NCI-H1694 treated with DMSO at 0.1 percent for 48 hours (cell line): ENCODE measurements at places on chromosomes 1 and 21.

GRCh38 chr1:114208714-114209113 lies 55.0 kb upstream of the SYT6 start:
- DNase-seq: peak; percentile 45

GRCh38 chr1:115215703-115216521 lies 122.1 kb downstream of the NGF start:
- DNase-seq: no peak

- DNase-seq: no peak
Measured at GRCh38 chr21:18138507-18138906, 106.1 kb upstream of the CHODL start.

- peak; percentile 55 for DNase-seq
Measured at GRCh38 chr1:213564215-213564659, 423.5 kb upstream of the PROX1 start.

GRCh38 chr1:200079232-200079940 lies 51.9 kb downstream of the NR5A2 start:
- DNase-seq: no peak

GRCh38 chr1:2452201-2452931 lies 23.7 kb upstream of the PLCH2 start:
- DNase-seq: peak; percentile 74

- DNase-seq: no peak
Measured at GRCh38 chr1:21293537-21294265, 3.4 kb upstream of the ECE1 start.

GRCh38 chr1:61605607-61606321 lies 119.2 kb downstream of the TM2D1 start:
- no peak for DNase-seq

GRCh38 chr1:163275222-163275621 lies 46.5 kb upstream of the NUF2 start:
- no peak for DNase-seq

DNA sequence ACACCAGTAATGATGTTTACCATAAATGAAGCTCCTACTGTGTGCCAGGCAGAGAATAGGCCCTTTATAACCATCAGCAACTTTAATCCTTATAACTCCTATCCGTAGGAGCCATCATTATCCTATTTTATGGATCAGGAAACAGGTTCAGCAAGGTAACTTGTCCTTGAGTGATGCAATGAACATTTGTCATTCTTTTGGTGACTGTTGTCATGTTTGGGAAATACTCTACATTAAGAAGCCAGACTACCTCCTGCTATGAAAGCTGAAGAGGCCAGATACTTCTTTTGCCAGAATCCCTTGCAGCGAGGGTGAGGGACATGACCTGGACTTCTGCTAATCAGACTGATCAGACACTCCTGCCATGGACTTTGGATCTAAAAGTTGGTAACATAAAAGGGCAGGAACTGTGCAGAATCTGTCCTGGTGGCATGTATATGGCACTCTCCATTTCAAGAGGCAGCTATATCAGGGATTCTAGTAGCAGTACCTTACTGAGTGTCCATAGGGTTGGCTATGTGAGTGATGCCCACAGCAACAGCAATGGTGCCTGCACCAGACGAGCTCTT lies 33.1 kb upstream of the SRRM1 start:
- DNase-seq: no peak

- no peak for DNase-seq
Measured at GRCh38 chr1:116716391-116716790, 37.8 kb upstream of the CD2 start.

- peak; percentile 15 for DNase-seq
Measured at GRCh38 chr21:31397515-31397926, 53.5 kb upstream of the TIAM1 start.

DNA sequence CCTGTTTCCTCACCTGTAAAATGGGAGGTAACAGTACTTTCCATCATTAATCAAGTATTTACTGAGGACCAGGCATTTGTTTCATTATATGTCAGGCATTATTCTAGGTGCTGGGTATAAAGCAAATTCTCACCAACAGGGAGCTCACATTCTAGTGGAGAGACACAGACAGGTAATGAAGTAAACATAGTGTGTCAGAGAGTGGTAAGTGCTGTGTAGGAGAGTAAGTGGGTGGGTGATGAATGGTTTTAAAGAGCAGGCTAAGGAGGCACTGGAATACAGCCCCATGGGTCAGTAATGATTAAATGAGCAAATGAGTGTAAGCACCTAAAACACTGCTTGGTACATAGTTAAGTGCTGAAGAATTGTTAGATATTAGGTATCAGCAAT lies 60.4 kb downstream of the DNTTIP2 start:
- no peak for DNase-seq

DNA sequence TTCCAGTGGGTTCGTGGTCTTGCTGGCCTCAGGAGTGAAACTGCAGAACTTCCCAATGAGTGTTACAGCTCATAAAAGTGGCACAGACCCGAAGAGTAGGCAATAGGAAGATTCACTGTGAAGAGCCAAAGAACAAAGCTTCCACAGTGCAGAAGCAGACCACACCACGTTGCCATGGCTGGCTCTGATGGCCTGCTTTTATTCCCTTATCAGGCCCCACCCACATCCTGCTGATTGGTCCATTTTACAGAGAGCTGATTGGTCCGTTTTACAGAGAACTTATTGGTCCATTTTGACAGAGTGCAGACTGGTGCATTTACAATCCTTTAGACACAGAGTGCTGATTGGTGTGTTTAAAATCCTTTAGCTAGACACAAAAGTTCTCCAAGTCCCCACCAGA lies 131.4 kb upstream of the CHRM3 start:
- no peak for DNase-seq

- DNase-seq: no peak
Measured at GRCh38 chr1:245608271-245608670, 453.5 kb downstream of the KIF26B start.

GRCh38 chr21:35981514-35982070 lies 78.7 kb downstream of the SETD4 start:
- no peak for DNase-seq

- DNase-seq: no peak
Measured at GRCh38 chr1:205069371-205070125, 14.7 kb downstream of the TMEM81 start.

DNA sequence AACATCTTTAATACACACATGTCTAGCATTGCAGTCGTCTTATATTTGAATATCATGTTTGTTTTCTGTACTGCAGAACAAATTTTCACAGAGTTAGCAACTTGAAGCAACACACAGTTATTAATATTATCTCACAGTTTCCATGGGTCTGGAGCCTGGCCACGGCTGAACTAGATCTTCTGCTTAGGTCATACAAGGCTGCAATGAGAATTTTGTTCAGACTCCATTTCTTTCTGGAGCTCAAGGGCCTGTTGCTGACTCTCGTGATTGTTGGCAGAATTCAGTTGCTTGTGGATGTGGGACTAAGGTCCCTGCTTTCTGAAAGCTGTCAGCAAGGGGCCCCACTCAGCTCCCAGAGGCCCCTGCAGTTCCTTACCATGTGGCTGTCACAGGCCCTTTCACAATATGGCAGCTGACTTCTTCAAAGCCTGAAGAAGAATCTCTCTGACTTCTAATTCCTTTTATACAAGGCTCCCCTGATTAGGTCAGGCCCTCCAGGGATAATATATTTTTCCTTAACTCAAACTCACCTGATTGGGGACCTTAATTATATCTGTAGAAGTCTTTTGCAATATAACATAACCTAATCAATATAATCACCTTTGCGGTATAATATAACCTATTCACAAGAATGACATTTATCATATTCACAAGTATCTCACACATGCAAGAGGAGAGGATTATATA lies 296.3 kb downstream of the NFIA start:
- DNase-seq: no peak

GRCh38 chr1:170133766-170134495 lies 11.8 kb upstream of the NTMT2 start:
- DNase-seq: no peak

DNA sequence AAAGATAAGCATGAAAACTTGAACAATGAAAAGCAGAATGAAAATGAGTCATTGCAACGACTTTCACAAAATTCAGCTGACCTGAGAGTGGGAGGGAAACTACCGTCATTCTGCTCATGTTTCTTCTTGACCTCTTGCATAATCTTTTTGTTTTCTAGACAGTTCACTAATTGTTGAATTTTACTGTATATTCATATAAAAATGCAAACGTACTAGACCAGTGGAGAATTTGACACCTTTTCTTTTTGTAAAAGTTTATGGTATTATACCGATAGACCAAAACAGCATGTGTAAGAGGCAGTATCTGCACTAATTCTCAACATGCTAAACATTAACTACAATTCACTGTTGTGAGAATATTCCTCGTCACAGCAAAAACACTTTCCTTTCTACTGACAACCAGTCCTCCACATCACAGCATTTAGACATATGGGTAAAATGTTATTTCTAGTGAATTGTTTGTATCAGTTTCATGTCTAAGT lies 137.8 kb downstream of the GREM2 start:
- DNase-seq: no peak

DNA sequence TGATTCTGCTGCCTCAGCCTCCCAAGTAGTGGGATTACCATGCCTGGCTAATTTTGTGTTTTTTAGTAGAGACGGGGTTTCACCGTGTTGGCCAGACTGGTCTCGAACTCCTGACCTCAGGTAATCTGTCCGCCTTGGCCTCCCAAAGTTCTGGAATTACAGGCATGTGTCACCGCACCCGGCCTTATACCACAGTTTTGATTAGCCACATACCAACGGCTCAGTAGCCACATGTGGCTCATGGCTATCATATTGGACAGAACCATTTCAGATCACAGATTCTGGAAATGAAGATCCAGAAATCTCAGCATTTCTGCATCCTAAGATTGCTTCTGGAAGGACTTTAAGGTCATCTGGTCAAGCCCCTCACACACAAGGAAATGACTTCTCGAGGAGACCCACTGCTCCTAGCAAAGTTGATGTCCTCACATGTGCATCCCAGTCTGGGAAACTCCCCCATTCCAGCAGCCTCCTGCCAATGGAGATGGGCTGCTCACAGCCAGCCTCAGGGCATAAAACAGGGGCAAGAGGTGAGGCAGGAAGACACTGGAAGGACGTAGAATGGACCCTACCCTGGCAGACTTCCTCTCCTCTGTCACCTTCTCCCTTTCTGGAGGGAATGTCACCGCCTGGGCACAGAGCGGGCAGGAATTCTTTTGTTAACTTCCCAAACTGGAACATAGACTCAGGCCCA lies 17.5 kb upstream of the CITED4 start:
- no peak for DNase-seq

DNA sequence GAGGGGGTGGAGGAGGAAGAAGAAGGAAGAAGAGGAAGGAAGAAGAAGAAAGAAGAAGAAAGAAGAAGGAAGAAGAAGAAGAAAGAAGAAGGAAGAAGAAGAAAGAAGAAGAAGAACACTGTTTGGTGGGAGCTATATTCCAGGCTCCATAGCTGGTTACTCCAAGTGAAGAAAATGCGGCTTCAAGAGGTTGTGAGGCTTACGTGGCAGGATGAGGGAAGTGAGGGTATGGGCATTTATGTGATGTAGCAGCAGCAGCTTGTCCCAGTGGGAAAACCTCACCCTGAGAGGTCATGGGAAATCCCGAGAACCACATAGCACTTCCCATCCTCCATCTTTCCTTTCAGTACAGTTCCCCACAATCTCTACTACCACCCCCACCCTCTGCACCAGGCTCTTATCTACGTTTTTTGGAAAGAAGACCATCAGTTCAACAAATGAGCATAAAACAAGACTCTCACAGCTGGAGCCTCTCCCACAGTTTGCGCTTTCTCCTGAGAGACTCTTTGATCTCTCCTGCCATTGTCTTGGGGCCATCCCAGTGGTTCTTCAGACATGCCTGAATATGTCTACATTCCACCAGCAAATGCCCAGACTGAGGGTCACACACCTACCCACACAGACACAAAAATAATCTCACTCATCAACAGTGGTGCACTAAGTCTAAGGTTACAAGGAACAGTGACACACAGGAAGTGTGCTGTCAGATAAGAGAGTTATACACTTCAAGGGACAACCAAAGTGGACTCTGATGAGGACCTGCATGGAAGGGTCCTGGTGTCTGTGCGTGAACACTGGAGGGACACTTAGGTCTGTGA lies 77.9 kb upstream of the KCNJ15 start:
- DNase-seq: no peak

DNA sequence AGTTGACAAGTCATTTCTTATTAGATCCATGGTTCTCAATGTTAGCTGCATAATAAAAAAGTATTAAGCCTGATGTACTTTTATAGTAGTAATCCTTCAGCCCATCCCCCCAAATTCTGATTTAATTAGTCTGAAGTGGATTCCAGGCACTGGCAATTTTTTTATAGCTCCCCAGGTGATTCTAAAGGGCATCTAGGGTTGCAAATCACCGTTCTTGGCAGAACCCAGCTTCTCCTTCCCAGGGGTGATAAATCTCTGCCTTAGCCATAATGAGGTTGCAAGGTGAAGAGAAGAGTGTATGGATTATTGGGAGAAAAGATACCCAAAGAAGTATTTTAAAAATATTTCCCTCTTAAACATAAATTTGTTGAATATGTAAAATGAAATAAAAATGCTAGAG lies 43.0 kb upstream of the RXRG start:
- DNase-seq: no peak

DNA sequence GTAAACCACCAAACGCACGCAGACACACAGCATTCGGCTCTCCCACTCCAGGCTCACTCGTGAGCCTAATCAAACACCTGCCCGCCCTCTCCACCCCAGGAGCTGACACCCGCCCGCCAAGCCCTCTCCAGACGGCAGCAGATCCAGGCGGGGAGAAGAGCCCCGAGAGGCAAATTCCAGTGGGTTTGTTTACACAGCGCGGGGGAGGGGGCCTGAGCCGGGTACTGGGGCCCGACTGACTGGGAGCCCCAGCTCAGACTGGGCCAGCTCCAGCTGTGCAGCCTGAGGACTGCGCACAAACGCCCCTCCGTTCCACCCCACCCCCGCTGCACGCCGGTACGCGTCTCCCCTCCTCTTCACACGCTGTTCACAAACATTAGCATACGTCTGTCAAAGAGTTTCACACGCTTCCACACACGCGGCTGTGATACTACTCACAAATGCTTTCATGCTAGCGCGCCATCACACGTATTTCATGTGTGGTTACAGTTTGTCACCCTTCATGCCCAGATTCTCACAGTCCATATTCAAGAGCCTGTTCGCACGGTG lies 1.0 kb upstream of the EFNA1 start:
- peak; percentile 72 for DNase-seq

DNA sequence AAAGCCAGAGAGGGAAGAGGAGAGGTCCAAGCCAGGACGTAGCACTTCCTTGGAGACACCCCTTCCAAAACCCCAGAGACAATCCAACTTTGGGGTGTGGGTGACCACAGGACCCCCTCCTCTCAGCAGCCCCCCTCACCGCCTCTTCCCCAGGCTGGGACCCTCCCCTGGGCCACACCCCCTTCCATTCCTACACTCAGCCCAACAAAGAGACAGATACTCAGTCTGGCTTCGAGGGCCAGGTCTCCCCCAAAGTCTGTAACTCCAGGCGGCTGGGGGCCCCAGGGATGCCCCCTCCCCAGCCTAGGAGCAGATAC lies 1.4 kb downstream of the MEX3A start:
- DNase-seq: no peak

DNA sequence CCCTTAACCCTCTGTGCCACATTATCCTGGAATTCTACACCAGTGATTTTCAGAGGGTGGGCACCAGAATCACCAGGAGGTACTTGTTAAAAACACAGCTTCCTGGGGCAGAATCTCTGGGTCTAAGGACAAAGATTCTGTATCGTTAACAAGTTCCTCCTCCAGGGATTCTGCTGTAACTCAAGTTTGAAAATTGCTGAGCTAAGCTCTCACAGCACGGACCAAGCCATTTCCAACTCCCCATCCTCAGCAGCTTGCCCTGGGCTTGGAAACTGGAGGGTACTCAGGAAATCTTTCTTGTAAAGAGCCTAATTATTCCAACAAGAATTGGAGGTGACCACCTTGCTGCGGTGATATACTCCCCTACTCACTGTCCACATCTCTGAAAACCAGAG lies 48.8 kb downstream of the TMCO4 start:
- no peak for DNase-seq

GRCh38 chr21:33578214-33578613 lies 10.3 kb downstream of the DONSON start:
- DNase-seq: no peak
